Stimulated activated CD8-positive, alpha-beta memory T cell treated with anti-CD3 and anti-CD28 coated beads, Interleukin-2, amount 100 ng/mL, for 1 hour (primary cell): ENCODE measurements at places on chromosomes 7 and 10.

DNA sequence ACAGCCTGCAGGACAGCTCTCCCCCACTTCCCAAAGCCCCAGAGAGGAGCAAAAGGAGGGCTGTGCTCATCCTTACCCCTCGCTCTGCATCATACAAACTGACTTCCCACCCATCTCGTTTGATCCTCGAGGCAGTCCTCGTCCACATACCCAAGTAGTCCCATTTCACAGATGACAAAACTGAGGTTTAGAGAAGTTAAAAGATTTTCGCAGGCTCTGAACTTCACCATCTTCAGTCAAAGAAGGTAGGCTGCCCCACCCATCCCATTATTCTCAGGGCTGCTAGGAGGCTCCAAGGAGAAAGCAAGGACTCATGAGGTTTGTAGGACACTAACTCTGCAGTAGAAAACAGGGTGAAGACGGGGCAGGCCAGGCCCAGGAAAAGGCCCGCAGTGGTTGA, 147.1 kb downstream of the SLIT1 start:
- DNase-seq: no peak

DNA sequence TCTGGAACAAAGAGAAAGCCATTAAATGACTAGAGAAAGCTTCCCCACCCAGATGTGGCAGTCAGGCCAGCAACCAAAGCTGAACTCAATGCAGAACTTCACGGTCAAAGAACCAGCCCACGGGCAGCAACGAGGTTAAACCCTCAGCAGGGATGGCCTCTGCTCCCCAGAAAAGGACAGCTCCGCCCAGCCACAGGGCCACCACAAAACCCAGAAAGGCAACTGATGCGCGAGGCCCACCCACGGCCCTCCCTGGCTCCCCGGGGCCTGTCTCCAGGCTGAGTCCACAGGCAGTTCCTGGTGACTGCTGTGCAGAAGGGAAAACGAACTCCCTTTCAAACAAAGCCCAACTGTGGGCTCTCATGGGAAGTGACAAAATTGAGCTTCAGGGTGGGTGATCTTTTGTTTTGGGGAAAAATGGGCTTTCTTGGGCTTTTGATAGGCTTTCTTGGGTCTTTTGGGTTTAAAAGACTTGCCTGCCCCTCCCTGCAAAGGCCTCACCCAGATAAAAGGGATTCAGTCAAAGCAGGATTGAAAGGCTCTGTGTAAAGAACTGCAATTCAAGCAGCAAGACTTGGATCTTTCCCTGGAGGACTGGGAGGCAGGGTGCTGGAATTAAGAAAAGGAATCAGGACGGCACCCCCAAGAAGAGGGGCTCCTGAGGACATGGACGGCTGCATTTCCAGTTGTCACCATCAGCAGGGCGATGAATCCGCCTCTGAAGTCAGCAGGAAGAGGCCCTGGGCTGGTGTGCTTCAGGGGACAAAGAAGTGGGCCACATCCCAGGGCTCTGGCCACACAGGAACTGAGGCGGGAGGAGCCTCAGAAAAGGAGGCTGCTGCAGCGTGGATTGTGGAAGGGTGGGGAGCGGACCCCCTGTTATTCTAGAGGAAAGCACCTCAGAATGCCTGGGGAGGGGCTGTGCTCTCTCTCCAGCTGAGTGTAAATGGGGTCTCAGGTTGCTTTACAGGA, 209.9 kb downstream of the USP6NL start:
- DNase-seq: no peak

GRCh38 chr10:65898055-65898454, 1027.8 kb upstream of the LRRTM3 start:
- DNase-seq: no peak

DNA sequence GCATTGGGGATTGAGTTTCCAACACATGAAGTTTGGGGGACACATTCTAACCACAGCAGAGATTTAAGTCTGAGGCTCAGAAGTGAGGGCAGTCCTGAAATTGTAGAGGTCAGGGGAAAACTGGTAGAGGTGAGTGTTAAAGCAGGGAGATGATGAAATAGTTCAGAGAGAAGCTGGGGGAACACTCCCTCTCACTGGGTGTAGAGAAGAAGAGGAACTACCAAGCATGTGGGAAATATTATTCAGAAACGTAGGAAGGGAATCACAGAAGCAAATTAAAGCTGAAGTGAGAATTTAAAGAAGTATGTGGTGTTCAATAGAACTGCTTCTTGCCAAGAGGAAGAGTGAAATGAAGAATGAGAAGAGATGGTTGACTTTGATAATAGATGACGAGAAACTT, 121.5 kb upstream of the FAM3C start:
- DNase-seq: no peak

GRCh38 chr7:22980422-22980821, 33.5 kb downstream of the HYCC1 start:
- no peak for DNase-seq

- DNase-seq: no peak
Observed at GRCh38 chr7:156152390-156152789, 340.1 kb upstream of the SHH start.

- no peak for DNase-seq
Observed at GRCh38 chr10:70592746-70593512, 9.6 kb downstream of the PRF1 start.

- DNase-seq: no peak
Observed at GRCh38 chr10:31036209-31036608, 4.5 kb upstream of the ZNF438 start.

- no peak for DNase-seq
Observed at GRCh38 chr7:30349170-30349569, 64.8 kb downstream of the ZNRF2 start.

GRCh38 chr10:117818721-117819120, 228.0 kb downstream of the RAB11FIP2 start:
- DNase-seq: no peak

GRCh38 chr7:133977409-133978274, 149.5 kb upstream of the LRGUK start:
- DNase-seq: no peak
